ENCODE measurements at places on chromosomes 13 and 19.

DNA sequence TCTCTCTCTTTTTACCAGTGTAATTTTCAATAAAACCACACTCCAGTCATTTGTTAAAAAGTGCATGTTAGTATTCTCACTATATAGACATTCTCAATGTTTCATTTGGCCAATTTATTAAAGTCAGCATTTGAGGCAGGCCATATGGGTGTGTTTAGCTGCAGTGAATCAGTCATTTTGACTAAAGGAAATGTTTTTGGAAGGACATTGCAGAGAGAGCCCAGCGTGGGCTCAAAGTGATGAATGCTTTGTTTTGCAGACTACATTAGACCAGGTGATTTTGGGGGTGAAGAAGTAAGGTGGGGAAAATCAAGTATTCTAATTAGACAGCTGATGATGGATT lies 116.7 kb downstream of the POSTN start:
- no peak for DNase-seq

GRCh38 chr19:49114630-49115363 lies 627 bp downstream of the LIN7B start:
- peak; percentile 28 for DNase-seq

DNA sequence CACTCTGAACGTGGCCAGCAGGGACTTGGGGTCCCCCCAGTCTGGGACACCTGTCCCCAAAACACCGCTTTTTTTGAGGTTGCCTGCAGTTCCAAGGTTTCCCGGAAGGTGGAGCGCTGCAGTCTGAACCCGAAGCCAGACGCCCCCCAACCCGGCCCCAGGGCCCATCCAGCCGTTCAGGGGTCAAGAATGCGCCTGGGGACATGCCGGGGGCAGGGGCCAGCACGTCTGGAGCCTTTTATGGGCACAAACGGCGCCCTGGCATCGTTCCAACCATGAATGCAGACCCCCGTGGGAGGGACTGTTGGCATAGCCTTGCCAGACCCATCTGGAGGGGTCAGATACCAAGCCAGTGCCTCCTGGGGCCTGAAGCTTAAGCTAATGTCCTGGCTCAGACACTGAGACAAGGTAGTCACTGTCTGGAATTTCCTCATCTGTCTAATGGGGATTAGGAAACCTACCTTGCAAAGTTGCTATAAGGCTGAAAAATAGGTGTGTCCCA lies 6.9 kb downstream of the S1PR5 start:
- DNase-seq, result peak; percentile 30

DNA sequence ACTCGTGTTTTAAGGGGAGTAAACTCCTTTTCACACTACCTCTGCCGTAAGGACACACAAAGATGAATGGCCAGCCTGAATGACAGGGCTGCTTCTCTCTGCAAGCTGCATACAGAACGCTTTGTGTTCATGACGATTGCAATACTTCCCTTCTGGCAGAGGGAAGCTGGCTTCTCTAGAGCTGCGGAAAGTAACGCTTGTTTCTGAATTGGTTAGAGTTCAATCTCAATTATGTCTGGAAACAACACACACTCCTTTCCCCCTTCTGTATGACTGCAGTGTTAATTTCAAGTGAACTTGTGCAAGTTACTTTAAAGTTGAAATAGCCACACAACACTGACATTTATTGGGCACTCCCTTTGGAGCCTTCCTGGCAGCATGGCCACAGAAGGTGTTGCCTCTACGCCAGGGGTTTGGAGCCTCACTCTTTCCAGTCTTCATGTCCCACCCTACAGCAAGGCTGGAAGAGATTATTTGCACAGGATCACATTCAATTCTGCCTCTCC lies 242.6 kb downstream of the NDFIP2 start:
- DNase-seq, result no peak

DNA sequence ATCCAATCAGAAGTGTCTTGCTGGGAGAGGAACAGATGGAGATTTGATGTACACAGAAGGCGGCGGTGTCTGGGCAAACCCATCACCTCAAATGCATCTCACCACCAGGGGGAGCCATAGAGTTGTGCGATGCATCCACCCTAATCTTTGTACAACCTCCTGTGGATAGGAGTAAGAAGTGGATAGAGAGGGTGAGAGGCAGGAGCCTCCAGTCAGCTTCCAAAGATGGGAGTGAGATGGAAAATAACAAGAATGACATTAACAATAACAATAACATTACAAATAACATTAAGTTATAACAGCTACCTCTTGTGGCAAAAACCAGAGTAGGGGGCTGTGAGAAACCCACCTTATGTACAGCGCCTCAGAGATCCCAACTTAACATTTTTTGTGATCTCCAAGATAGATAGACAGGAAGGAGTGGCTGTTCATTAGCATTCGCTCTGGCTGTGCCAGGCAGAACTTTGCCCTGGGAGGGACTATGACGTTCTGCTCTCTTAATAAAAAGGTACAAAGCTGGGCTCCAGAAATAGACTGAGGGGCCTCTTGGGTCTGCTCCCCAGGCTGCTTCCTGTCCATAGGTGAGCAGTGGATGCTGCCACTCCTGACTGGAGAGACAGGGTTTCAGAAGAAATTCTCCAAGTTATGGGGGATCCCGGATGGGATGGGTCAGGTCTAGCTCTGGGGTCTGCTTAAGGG lies 5.2 kb upstream of the CEACAM18 start:
- peak; percentile 63 for DNase-seq

GRCh38 chr19:47005873-47006272 lies 13.8 kb upstream of the NPAS1 start:
- no peak for DNase-seq

GRCh38 chr19:4360641-4361151 lies 17.3 kb downstream of the MPND start:
- no peak for DNase-seq

DNA sequence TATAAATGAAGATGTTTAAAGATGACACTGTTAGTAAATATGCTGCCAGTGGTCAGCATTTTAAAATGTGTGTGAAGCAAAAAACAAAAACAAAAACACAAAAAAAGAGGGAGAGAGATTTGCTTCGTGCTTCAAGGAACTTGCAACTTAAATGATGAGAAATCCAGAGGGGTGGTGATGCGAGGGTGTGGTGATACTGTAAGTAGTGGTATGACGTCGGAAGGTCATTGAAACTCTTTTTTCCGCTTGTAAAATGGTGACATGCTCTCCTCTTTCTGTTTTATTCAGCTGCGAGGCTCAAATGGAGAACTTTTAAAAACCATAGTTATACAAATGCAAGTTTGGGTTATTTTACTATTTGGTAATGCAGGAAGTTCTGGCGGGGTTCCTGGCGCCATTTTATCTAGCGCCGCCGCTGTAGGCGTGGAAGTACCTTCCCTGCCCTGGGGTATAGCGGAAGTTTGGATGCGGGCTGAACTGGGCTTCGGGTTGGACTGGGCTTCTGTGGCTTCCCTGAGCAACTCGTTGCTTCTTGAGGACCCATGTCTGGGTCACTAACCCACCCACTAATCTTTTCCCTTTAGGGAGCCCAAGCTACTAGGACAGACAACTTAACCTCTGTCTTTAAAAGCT lies 34.8 kb downstream of the DGKH start:
- DNase-seq, result no peak

- DNase-seq, result no peak
These were observed 52.8 kb downstream of the TNFSF13B start for GRCh38 chr13:108322206-108322824.

- DNase-seq, result no peak
These were observed 14.3 kb downstream of the CRX start for GRCh38 chr19:47836038-47836437.

GRCh38 chr13:114324334-114324733 lies 10.0 kb downstream of the CHAMP1 start:
- DNase-seq, result no peak

- no peak for DNase-seq
These were observed 45.2 kb upstream of the GPI start for GRCh38 chr19:34319785-34320184.

DNA sequence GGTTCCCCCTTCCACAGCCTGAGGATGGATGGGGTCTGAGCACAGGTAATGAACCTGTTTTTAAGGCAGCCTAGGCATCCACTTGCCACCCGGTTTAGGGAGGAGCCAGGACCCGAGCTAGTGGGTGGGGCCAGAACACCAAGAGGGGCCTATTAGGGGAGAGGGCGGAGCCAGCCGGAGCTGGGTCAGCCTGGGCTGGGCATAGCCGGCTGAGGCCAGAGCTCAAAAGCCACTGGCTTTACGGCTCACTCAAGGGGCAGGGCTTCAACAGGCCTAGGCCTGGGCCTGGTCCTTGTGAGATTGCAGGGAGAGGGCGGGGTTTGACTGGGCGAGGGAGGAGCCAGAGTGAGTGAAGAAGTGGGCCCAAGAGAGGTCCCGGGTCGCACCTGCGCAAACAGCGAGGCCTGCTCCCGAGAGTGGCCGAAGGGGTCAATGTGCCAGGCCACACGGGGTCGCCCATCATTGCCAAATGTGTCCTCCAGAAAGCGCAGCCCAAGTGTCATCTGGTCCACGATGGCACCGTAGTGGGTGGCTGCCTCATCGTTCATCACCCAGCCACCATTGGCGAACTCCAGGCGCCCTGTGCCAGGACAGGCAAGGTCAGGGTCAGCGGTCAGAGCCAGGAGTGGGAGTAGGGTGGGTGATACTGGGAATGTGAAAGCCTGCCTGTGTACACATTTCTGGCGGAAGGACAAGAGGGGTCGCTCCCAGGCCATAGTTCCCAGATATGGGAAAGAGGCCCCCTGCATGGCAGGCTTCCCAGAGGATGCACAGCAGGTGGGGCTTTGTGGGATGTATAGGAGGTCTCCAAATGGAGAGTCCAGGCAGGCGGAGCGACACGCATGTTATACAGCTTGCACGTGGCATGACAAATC lies 1.9 kb downstream of the MAN2B1 start:
- DNase-seq, result no peak

GRCh38 chr13:101942038-101942437 lies 459.8 kb downstream of the FGF14 start:
- no peak for DNase-seq

GRCh38 chr13:103908911-103909310 lies 842.7 kb upstream of the SLC10A2 start:
- no peak for DNase-seq

- no peak for DNase-seq
These were observed 5.3 kb upstream of the NECTIN2 start for GRCh38 chr19:44840811-44841210.

DNA sequence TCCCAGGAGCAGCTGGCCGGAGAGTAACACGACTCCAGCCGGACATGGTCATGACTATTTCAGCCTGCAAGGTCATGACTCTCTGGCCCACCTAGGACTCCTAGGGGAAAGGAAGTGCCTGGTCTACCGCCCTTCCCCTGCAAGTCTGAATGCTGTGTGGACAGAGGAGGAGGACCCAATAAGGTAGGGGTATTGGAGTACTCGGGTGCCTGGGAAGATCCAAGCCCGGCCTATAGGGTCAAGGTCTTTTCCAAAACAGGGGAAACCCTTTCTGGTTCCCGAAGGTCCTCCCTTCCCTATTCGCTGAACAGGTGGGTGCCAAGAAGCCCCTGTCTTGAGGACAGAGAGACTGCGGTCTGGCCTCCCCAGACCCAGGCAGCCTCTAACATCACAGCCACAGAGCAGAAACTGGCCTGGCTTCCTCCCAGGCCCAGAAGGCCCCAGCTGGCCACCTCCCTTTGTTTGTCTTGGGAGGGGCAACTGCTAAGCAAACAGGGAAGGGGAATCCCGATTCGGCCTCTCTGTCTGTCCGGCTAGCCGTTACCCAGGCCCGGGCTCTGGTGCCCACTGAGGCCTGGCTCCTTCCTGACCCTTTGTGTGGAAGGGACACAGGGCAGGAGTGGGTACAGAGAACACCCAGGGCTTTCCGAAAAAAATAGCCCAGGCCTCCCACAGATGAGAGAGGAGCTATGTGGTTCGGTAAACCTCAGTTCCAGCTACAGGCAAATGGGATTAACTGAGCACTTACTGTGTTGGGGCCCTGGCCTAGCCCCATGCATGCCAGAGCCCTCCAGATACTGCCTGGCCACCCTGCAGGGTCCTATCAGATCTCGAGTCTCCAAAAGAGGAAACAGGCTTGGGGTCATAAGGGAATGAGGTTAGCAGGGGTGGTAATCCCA lies 5.2 kb upstream of the GRAMD1A start:
- DNase-seq, result no peak

- no peak for DNase-seq
These were observed 59.7 kb downstream of the SPATA13 start for GRCh38 chr13:24220086-24220703.

DNA sequence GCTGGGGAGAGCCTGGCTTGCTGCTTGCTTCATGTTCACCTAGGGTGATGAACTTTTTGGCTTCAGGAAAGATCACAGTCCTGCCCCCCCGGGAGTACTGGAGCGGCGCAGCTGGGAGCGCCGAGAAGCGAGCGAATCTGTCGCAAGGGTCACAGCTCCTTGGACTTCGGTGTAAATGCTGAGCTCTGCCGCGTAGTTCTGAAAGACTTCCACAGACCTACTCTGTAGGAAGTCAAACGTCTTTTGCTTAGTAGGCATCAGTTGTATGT lies 2.7 kb downstream of the ING1 start:
- DNase-seq, result no peak

DNA sequence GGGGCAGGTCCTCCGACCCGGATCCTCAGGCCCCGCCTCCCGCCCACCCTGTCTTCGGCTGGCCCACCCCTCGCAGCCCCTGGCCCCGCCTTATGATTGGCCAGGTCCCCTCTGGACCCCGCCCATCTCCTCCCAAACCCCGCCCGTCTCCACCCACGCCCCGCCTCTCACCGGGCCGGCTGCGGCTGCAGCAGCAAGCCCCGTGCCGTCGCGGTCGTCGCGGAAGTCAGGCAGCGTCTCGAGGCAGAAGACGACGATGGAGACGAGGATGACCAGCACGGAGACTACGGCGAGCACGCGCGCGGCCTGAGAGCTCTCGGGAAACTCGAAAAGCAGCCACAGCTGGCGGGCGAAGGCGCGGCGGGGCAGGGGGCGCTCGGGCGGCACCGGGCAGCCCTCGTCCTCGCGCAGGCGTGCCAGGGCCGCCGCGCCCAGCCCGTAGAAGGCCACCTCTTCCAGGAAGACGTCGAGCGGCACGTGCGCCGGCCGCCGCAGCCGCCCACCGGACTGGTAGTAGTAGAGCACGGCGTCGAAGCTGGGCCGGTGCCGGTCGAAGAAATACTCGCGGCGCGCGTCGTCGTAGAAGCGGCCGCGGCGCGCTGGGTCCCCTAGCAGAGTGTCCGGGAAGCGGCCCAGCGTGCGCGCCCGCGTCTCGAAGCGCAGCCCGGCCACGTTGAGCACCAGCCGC lies 495 bp downstream of the KCNA7 start:
- DNase-seq, result no peak

- no peak for DNase-seq
These were observed 342.8 kb downstream of the DACH1 start for GRCh38 chr13:71524245-71524612.

DNA sequence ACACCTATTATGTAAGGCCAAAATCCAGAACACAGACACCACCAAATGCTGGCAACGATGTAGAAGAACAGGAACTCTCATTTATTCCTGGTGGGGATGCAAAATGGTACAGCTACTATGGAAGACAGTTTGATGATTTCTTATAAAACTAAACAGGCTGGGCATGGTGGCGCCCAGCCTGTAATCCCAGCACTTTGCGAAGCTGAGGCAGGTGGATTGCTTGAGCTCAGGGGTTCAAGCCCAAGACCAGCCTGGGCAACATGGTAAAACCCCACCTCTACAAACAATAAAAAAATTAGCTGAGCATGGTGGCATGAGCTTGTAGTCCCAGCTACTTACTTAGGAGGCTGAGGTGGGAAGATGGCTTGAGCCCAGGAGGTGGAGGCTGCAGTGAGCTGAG lies 98.3 kb downstream of the TUBA3C start:
- no peak for DNase-seq
